AG10803 (cell line): ENCODE measurements at places on chromosomes 13 and 19.

DNA sequence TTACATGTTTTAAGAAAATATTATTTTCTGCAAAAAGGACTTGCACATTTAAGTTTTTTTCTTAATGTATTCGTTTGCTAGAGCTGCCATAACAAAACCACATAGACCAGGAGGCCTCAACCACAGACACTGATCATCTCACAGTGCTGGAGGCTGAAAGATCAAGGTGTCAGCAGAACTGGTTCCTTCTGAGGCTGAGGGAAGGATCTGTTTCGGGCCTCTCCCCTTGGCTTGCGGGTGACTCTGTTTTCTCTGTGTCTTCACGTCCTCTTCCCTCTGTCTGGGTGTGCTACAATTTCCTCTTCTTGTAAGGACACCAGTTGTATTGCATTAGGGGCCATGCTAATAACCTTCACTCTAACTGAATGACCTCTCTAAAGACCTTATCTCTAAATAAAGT is 364.2 kb downstream of the IRS2 start:
- DNase-seq, result no peak

GRCh38 chr13:21465710-21466160 is 6.6 kb upstream of the ZDHHC20 start:
- DNase-seq, result no peak

- DNase-seq, result no peak
Observed at GRCh38 chr13:34035676-34036325, 217.9 kb downstream of the RFC3 start.

- DNase-seq, result no peak
Observed at GRCh38 chr13:47546391-47547225, 454.5 kb downstream of the SUCLA2 start.

DNA sequence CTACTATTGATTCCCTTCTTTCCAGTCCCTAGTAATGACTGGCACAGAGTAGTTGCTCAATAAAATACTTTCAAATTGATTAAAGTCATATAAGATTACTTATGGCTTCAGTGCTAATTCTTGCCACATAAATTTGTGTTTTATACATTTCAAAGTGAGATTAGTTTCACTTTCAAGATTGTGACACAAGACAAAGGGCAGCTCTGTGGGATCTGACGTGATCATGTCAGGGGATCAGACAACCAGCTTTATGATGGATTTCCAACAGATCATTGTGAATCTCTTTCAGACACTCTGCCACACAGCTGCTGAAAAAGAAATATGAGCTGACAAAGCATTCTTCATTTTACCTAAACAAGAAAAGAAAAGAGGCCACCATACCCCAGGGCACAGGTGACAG is 73.4 kb upstream of the POMP start:
- DNase-seq, result no peak

- no peak for DNase-seq
Observed at GRCh38 chr13:44120849-44121755, 241.4 kb downstream of the LACC1 start.

DNA sequence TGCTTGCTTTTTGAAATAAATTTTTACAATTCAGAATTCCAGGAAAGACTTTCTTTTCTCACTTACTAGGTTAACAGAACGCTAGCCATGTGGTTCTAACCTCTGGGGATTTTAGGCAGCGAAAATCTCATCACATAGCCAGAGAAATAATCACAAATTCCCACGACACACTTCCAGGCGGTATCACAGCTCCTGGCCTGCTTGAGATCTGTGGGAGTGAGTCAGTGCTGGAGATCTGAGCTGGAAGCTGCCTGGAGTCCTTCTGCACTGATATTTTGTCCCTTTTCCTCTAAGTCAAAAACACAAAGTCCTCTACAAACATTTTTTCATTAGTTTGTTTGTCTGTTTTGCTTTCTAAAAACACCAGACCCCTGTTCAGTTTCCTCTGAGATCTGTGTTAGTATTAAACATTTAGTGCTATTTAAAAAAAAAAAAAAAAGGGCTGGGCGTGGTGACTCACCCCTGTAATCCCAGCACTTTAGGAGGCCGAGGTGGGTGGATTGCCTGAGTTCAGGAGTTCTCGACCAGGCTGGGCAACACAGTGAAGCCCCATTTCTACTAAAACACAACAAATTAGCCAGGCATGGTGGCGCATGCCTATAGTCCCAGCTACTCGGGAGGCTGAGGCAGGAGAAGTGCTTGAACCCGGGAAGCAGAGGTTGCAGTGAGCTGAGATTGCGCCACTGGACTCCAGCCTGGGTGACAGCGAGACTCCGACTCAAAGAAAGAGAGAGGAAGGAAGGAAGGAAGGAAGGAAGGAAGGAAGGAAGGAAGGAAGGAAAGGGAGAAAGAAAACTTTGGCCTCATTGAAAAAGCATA is 12.2 kb upstream of the UBE2L5 start:
- peak; percentile 85 for DNase-seq

DNA sequence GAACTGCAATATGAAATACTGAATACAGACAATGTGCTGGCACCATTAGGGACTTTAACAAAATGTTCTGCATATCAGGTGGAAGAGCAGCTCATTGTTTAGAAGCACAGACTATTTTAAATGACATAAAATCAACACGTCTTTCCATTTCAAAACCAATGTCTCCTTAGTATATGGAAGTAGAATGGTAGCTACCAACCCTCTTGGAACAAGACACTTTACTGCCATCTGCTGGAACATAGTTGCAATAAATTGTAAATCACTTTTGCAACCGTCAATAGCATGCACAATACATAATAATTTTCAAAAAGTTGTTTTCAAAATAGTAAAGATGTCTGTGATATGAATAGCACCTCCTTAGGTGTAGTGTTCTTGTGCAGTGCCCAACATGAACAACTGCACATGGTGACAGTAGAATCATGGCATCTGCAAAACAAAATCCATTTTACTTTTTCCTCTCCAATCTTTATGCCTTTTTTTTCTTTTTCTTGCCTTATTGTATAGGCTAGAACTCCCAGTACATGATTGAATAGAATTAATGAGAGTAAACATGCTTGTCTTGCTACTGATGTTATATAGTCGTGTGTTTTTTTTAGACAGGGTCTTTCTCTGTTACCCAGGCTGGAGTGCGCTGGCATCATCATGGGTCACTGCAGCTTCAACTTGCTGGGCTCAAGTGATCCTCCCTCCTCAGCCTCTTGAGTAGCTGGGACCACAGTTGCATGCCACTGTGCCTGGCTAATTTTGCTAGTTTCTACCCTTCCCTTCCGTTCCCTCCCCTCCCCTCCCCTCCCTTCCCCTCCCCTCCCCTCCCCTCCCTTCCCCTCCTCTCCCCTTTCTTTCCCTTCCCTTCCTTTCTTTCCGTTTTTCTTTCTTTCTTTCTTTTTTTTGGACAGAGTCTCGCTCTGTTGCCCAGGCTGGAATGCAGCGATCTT is 7.8 kb upstream of the LYPD5 start:
- DNase-seq, result peak; percentile 67

DNA sequence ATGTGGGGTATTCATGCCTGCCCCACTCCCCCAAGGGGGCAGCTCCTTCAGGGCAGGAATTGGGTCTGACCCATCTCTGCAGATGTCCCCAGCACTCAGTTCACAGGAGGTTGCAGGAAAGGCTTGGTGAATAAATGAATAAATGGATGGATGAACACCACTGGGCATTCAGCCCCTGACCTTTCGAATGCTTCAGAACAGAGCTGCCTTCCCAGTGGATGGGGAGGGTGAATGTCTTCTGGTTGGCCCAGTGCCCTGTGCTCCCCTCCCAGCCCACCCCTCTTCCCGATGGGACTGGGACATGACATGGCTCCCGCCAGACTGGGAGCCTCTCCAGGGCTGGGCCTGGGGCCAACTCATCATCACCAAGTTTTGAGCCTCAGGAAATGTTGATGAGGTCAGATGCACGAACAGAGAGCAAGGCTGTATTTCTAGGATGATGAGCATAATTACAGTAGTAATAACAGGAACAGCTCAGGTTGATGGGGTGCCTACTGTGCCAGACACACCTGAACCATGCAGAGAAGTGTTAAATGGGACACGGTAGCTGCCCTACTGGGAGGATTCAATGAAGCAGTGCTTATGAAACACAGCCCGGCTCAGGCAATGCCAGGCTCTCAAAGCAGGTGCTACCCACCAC is 25.7 kb downstream of the VRK3 start:
- DNase-seq, result no peak

- no peak for DNase-seq
Observed at GRCh38 chr13:32616883-32617511, 30.7 kb downstream of the PDS5B start.

GRCh38 chr19:40797963-40798682 is 868 bp upstream of the EGLN2 start:
- peak; percentile 63 for DNase-seq

DNA sequence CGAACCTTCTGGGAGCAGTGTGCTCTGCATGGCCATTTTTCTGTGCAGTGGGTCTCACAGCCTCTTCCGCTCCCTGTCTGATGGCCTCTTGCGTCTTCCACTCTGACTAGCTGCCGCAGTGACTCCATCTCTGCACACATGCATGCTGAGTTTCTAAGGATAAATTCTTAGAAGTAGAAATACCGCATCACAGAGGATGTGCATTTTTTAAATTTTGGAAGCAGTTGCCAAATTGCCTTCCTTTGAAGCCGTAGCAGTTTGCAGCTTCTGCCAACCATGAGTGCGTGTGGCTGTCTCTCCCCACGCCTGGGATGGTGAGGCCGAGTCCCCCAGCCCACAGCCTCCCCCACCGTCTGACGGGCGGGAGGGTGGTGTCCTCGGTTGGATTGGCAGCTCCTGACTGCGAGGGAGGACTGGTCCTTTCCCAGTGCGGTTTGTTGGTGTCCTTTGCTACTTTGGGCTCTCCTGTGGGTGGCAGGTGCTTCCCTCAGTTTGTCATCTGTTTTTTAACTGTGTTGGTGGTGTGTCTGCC is 9.8 kb downstream of the FZR1 start:
- peak; percentile 76 for DNase-seq

- peak; percentile 15 for DNase-seq
Observed at GRCh38 chr13:74047931-74048600, 86.1 kb downstream of the KLF12 start.

- DNase-seq, result no peak
Observed at GRCh38 chr19:15200553-15201364, at the start of gene NOTCH3. NOTCH3 (minus strand) TSS chr19:15200995; CDS start chr19:15200905, 90 bp downstream.

- no peak for DNase-seq
Observed at GRCh38 chr13:56687131-56687530, 453.6 kb upstream of the PRR20A start.

DNA sequence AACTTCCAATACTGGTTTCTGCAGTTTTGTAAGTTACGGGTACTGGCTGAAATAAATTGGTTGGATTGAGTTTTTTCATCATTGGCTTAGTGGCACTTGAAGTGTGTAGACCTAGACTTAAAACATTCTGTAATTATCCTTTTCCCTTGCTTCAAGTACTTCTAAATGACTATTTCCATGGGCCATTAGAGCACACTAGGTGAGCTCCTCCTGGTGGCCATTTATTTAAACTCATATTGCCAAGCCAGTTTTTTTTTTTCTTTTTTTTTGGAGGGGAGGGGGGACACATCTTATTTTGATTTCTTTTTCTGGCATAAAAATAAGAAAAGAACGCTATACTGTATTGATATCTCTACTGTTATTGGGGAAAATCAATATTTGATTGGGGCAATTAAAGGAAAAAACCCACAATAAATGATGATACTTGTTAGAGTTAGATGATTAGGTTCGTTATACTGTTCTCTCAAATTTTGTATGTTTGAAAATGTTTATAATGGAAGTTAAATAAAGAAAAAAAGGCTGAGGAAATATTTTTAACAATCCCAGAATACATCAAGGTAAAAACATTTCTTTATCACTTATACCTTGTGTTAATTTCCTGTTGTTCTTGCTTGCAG is 82.9 kb downstream of the PDS5B start:
- peak; percentile 61 for DNase-seq

GRCh38 chr19:48325265-48325910 is at the start of gene EMP3:
EMP3 (plus strand) TSS chr19:48325552; CDS start chr19:48326845, 1,293 bp downstream.
- DNase-seq, result peak; percentile 91

- peak; percentile 88 for DNase-seq
Observed at GRCh38 chr19:16067205-16067938, 8.9 kb upstream of the TPM4 start.

GRCh38 chr19:16259385-16260159 is 61.9 kb downstream of the AP1M1 start:
- DNase-seq, result no peak

DNA sequence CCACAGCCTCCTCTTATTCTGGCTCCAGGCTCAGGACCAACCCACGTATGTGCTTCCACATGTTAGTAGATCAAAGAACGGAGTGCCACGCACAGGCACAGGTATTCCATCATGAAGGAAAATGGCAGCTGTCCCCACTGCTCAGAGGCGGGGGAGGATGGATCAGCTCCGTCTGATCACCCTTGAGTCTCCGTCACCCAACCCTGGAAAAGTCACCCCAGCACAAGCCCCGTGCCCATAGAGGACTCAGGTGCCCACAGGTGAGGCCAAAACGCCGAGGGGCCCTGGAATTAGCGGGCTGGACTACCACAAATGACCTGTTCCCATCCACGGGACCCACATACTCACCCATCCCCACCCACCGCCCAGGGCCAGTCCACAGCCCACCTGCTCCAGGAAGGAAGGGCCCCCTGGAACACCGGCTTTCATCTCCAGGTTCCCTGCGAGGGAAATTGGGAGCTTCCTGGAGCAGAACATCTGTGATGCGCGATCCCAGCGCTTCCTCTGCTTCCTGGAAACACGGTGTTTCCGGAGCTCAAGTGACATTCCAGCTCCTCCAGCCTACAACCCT is 120.5 kb upstream of the SPACA7 start:
- no peak for DNase-seq

- DNase-seq, result no peak
Observed at GRCh38 chr19:21823224-21823623, 12.8 kb downstream of the ZNF43 start.

DNA sequence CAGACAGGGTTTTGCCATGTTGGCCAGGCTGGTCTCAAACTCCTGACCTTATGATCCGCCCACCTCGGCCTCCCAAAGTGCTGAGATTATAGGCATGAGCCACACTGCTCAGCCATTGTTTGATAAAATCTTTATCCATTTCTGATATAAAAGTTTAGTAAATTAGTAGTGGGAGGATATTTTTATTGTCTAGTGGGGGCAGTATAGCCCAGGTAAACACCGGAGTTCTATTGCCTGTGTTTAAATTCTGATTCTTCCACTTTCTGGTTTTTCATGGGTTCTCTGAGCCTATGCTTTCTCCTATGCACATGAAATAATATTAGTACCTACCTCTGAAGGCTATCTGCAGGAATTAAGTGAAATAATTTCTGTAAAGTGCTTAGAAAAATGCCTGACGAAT is 20.1 kb upstream of the ARHGEF18 start:
- no peak for DNase-seq

DNA sequence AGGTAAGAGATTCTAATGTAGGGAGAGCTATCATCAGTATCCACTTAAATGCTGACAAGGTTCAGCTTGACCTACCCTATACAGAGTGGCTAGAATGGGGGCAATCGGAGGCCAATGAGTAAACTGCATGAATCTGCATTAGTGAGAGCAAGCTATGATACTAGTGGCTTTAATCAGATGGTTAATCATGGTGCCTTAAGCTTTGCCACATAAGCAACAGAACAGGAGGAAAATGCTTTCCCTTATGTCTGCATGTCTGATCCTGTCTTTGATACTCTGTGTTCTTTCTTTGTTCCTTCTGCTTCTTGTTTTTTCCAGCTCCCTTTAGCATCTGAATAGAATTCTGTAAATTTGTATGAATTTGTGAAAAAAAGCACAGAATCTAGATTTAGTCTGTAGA is 91.1 kb downstream of the WDFY2 start:
- no peak for DNase-seq

GRCh38 chr19:58476498-58477015 is 405 bp downstream of the ZNF446 start:
- peak; percentile 24 for DNase-seq
